NAMALWA (cell line): ENCODE measurements at places on chromosomes 7 and 10.

DNA sequence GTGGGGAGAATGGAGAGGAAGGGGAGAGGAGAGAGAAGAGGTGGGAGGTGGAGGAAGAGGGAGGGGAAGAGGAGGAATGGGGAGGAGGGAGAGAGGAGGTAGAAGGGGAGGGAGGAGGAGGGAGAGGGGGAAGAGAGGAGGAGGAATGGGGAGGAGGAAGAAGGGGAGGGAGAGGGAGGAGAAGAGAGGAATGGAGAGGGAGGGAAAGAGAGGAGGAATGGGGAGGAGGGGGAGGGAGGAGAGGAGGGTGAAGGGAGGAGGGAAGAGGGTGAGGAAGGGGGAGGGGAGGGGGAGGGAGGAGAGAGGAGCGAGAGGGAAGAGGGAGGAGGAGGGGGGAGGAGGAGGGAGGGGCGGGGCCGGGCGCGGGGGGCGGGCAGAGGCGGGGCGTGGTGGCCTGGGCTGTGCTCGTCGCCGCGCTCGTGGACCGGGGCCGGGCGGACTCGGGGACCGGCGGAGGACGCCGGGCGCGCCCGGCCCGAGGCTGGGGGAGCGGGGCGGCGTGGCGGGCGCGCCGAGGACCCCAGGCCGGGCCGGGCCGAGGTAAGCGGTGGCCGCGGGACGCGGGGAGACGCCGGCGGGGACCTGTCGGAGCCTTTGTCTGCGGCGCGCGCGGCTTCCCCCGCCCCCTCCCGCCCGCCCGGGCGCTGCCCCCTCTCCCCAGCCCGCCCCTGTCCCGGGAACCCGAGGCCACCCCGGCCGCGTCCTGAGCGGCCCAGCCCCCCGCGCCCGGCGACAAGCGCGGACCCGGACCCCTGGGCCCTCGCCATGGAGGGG, at the start of gene SLC29A4:
SLC29A4 (plus strand) TSS at position 401 of the 774 bp plus-strand sequence. CDS start 4,874 bp downstream, outside the sequence.
- DNase-seq = no peak

- DNase-seq = no peak
Measured at GRCh38 chr10:128158021-128158795, 32.0 kb upstream of the MKI67 start.

GRCh38 chr10:29734962-29735627, 100.3 kb upstream of the SVIL start:
- no peak for DNase-seq

DNA sequence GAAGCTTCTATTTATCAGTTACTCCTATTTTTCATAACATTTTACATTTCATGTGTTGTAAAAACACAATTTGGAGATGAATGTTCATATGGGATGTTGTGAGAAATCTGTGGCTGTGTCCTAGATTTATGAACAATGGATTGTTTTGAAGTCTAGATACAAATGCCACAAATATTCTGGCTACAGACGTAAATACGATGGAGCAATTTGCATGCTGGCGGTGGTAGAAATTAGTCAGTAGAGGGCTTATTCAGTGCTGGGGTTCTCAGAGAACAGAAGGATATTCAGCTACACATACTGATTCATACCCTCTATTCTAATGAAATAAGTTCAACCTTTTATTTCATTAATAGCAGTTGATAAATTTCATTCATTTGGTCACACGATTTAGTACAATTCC, 48.8 kb downstream of the PLPP4 start:
- no peak for DNase-seq

DNA sequence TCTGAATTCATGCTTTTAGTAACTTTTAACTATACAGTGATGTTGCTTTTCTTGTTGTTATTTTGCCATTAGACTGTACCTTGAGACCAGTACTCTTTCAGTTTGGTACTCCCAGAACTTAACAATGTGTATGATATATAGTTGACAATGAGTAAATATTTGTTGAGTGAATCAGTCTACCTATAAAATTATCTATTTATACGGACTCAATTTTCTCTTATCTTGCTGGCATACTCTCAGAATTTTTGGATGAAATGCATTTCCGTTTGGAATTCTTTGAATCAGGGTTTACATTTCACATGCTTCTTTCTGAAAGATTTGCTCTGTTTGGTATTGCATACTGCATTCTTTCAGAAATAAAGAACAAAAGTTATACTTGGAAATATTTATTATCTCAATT, 47.8 kb upstream of the LRRC17 start:
- DNase-seq = no peak

DNA sequence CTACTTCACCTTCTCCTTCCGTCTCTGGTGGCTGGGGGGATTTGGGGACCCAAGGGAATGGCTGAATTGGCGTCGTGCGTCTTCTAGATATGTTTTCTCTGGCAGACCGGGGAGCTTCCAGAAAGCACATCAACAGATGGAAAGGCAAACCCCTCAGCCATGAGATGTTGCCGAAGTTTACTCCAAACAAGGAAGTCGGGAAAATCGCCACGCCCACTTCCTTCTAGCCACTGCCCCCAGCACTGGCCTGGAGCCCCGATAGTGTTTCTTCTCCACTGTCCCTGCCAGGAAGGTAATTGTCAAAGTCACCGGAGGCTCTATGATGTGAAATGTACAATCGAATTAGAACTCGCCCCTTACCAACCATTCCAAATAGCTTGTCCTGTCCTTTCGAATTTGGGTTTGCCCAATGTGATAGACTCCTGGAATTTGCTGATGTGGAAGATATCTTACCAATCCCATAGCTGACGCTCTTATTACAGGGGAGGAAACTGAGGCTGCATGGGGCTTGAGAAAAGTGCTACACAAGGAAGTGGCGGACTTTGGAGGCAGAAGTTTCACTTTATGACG, 191.0 kb downstream of the LSM5 start:
- DNase-seq = no peak

- DNase-seq = no peak
Measured at GRCh38 chr7:97285348-97285747, 167.8 kb downstream of the SDHAF3 start.
